Astrocyte of the spinal cord (primary cell): ENCODE measurements at places on chromosomes 3 and 15.

GRCh38 chr3:14689247-14689980 is 14.5 kb downstream of the C3orf20 start:
- no peak for DNase-seq

GRCh38 chr3:50382722-50383121 is 23.4 kb upstream of the TMEM115 start:
- DNase-seq, result no peak

- no peak for DNase-seq
Measured at GRCh38 chr3:196149375-196149774, 61.8 kb downstream of the ZDHHC19 start.

- DNase-seq, result no peak
Measured at GRCh38 chr15:82871358-82871757, 61.9 kb downstream of the WHAMM start.

GRCh38 chr15:39909007-39909406 is 11.1 kb downstream of the GPR176 start:
- no peak for DNase-seq
